ENCODE measurements at places on chromosomes 13 and 19. TPM values are rescaled to one million over a fixed set of nuclear protein-coding genes. Genes with fewer than 3 reads are reported as not detected.
A peak's percentile ranks its signal among the peaks of the same experiment; 100 is the strongest.

GRCh38 chr19:1811472-1811894 lies 593 bp downstream of the ATP8B3 start:
- DNase-seq = peak; percentile 86
- peak overlapping the region; percentile 64 for H3K4me3 ChIP-seq
- H3K4me1 ChIP-seq = peaks cover 5% of the 10 kb centered on the region
- H3K36me3 ChIP-seq = peaks cover 20% of the 10 kb centered on the region

GRCh38 chr19:1748873-1749341 lies 4.4 kb upstream of the ONECUT3 start:
- no peak overlapping the region for H3K27ac ChIP-seq
- peaks cover 6% of the 10 kb centered on the region for H3K27me3 ChIP-seq
- H3K36me3 ChIP-seq = no peaks in the 10 kb centered on the region
- peaks cover 11% of the 10 kb centered on the region for H3K4me1 ChIP-seq
- H3K4me3 ChIP-seq = peak overlapping the region; percentile 15

DNA sequence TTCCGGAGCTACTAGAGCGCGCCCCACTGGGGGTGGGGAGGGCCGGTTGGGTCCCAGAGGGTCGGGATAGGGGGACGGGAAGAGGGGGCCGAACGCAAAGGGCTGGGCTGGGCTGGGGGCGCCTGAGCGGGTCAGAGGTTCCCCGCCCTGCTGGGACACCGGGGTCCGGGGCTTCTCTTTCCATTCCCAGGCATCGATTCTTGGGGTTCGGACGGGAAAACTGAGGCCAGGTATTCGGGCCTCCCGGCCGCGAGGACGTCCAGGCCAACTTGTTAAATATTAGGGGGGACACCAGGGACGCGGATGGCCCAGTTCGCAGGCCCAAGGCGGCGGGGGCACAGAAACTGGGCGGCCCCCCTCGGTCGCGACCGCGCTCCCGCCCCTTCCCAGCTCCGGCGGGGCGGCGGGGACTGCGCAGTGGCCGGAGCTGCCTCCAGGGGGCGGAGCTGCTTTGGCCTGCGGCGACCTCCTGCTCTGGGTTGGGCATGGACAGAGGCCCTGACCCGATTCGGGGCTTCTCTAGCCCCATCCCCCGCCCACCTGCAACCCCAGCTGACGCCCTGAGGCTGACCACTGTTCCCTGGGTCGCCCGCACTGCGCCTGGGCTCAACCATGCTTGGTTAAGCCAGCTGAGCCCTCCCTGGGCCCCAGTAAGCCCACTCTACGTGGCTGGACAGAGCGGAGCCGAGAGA lies 1.2 kb upstream of the KLF16 start:
- H3K27ac ChIP-seq = peak overlapping the region; percentile 91
- H3K27me3 ChIP-seq = no peaks in the 10 kb centered on the region
- peak; percentile 86 for DNase-seq

The KCNJ14 gene
- 1.4 TPM for total RNA-seq
